RWPE2 (cell line): ENCODE measurements at places on chromosomes 1 and 21.

DNA sequence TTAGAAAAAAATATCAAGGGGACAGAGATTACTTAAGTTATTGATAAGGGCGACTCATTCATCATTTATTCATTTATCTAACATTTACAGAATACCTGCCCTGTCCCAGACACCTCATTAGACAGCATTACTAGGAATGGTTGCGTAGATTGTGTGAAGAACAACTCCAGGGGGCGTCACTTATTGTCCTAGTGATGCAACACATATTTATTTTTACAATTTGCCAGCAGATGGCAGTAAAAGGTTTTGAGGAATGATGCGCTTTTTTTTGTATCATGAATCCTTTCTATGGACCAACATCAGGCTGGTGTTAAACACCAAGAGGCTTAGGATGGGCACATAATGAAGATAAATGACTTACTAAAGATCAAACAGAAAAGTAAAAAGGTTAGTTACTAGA lies 5.5 kb downstream of the NCAM2 start:
- DNase-seq = no peak

- no peak for DNase-seq
These were observed 22.2 kb upstream of the ALG14 start for GRCh38 chr1:95094923-95095322.

DNA sequence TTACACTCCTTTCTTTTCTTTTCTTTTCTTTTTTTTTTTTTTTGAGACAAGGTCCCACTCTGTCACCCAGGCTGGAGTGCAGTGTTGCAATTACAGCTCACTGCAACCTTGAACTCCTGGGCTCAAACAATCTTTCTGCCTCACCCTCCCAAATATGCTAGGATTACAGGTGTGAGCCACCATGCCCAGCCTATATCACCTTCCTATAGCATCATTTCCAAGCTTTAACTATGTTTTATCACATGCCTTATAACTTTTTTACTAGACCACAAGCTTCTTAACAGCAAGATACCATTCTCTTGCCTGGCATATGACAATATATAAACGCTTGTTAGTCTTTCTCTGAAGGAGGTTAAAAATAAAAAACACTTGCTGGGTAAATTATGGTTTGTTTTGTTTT lies 55.3 kb upstream of the MUTYH start:
- no peak for DNase-seq

- DNase-seq = no peak
These were observed 92.6 kb upstream of the ACTRT2 start for GRCh38 chr1:2928366-2929325.

GRCh38 chr1:188343914-188344313 lies 1515.2 kb downstream of the PLA2G4A start:
- no peak for DNase-seq

GRCh38 chr1:204584699-204585372 lies 68.6 kb downstream of the MDM4 start:
- DNase-seq = no peak

DNA sequence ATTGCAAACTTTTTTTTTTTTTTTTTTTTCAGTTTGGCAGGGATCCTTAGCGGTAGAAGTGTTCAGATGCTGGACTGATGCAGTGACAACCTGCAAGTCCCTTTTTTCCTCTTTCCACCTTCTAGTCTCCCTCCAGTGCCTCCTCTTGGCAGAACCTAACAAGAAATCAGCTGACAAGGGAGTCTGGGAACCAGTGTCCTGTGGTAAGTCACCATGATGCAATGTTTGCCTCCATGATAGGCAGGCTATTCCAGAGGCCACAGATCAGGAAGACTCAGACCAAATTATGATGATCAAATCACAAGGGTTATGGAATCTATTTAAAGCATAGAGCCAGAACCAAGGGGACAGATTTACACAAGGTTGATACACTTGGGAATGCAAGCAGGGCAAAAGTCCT lies 3.0 kb upstream of the CD34 start:
- no peak for DNase-seq

- DNase-seq = no peak
These were observed 15.7 kb downstream of the S100A16 start for GRCh38 chr1:153597206-153597605.

DNA sequence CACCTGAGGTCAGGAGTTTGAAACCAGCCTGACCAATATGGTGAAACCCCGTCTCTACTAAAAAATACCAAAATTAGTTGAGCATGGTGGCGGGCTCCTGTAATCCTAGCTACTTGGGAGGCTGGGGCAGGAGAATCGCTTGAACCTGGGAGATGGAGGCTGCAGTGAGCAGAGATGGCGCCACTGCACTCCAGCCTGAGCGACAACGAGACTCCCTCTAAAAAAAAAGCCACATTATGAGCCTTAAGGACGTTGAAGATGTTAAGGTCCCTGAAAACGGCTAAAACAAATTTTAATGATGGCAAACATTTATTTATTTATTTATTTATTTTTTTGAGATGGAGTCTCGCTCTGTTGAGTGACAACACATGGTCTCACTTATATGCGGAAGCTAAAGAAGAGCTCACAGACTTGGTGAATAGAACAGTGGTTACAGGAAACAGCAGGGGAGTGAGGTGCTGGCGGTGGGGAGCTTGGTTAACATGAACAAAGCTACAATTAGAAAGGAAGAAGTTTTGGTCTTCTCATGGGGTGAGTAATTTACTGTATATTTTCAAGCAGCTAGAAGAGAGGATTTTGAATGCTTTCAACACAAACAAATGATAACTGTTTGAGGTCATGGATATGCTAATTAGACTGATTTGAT lies 47.1 kb downstream of the TCP10L start:
- DNase-seq = no peak

DNA sequence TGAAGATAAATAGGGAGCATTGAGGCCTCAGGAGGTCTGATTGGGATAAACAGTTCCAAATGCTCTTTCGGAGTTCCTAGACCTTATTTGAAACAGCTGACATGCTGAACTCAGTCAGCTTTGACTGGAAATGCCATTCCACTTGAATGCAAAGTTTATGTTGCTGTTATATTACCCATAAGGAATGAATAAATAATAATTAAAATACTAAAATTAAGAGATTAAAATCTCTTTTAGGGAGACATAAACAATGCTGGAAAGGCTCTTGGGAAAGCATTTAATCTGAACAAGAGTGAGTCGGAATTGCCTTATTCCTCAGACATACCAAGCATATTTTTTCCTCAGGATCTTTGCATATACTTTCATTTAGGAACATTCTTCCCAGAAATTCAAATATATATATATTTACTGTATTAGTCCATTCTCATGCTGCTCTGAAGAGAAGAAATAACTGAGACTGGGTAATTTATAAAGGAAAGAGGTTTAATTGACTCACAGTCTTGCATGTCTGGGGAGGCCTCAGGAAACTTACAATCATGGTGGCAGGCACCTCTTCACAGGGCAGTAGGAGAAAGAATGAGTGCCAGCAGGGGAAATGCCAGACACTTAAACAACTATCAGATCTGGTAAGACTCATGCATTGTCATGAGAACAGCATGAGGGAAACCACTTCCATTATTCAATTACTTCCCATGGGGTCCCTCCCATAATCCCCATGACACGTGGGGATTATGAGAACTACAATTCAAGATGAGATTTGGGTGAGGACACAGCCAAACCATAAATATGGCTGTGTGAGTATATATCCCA lies 318.2 kb upstream of the PLXNA2 start:
- no peak for DNase-seq

GRCh38 chr1:34166191-34166624 lies 1.2 kb upstream of the CSMD2 start:
- no peak for DNase-seq

DNA sequence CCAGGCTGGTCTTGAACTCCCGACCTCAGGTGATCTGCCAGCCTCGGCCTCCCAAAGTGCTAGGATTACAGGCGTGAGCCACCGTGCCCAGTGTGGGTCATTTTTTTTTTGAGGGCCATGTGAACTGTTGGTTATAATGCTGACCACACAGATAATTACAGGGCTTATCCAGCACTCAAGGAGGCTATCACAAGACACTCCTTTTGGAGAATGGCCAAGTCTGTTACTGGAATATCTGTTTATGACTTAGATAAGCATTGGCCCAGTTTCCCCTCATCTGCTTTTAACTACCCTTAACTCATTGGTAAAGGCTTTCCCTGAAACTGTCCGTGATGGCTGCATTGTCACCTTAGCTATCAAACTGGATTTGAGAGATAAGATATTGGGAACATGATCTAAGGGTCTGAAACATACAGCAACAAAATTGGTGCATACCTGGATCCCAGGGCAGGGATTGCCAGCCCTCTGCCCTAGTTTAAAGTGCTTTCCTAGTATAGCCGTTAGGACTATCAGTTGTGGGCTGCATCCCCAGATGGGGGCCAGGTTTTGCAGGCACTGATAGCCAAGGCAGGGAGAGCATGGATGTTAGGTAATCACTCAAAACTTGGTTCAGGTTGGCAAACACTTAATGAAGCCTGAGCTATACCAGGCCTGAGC lies 15.6 kb downstream of the SZT2 start:
- DNase-seq = no peak

- no peak for DNase-seq
These were observed 15.7 kb downstream of the ZFYVE9 start for GRCh38 chr1:52157582-52157981.

GRCh38 chr1:21517660-21518480 lies 8.6 kb downstream of the ALPL start:
- DNase-seq = no peak

GRCh38 chr21:46229133-46229922 lies 754 bp upstream of the LSS start:
- DNase-seq = peak; percentile 56

GRCh38 chr1:178916448-178917174 lies 45.7 kb upstream of the ANGPTL1 start:
- no peak for DNase-seq

GRCh38 chr1:25503551-25504426 lies 39.6 kb upstream of the LDLRAP1 start:
- no peak for DNase-seq

DNA sequence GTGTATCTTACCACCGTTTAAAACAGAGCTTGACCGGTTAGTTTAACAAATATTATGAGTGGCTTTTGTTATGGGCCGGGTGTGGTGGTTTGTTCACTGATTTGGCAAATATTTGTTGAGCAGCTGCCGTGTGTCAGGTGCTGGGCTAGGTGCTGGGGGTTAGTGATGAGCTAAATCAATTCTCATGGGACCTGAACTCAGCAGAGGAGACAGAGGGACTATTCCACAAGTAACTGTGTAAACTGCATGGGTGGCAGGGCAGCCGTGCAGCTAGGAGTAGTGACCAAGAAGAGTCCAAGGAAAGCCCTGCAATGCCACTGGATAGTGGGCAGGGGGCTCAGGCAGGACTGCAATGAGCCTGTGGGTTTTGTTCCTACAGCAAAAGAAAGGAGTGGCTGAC lies 11.2 kb upstream of the C2CD2 start:
- DNase-seq = no peak

DNA sequence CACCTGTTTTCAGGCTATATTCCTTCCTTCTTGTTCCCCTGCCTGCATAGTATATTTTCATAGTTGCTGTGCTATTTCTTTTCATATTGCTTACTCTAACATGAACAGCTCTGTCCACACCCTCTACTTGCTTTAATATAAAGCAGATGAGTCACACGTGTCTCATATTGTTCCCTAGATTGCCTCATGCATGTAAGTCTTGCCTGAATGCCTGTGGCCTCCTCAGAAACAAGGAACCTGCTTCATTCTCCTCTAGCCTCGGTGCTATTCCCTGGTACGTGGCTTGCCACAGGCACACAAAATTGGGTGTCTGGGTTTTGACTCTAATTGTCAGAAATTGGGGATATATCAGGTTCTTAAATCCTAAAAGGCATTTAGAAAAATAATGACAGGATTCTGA lies 16.5 kb upstream of the PKP1 start:
- peak; percentile 62 for DNase-seq

GRCh38 chr21:44789880-44790279 lies 11.7 kb downstream of the UBE2G2 start:
- DNase-seq = no peak

- peak; percentile 98 for DNase-seq
These were observed 15.5 kb downstream of the PI4KB start for GRCh38 chr1:151311589-151312331.

- no peak for DNase-seq
These were observed 918.2 kb upstream of the ADGRL2 start for GRCh38 chr1:80882553-80882952.

GRCh38 chr1:8540261-8540941 lies 222.5 kb downstream of the SLC45A1 start:
- no peak for DNase-seq

GRCh38 chr1:65044411-65044810 lies 78.1 kb upstream of the JAK1 start:
- no peak for DNase-seq

GRCh38 chr1:87765681-87766070 lies 437.0 kb downstream of the LMO4 start:
- DNase-seq = no peak

GRCh38 chr21:14547834-14548513 lies 1.9 kb upstream of the SAMSN1 start:
- no peak for DNase-seq

GRCh38 chr1:25450891-25451290 lies 20.2 kb downstream of the MACO1 start:
- DNase-seq = no peak

DNA sequence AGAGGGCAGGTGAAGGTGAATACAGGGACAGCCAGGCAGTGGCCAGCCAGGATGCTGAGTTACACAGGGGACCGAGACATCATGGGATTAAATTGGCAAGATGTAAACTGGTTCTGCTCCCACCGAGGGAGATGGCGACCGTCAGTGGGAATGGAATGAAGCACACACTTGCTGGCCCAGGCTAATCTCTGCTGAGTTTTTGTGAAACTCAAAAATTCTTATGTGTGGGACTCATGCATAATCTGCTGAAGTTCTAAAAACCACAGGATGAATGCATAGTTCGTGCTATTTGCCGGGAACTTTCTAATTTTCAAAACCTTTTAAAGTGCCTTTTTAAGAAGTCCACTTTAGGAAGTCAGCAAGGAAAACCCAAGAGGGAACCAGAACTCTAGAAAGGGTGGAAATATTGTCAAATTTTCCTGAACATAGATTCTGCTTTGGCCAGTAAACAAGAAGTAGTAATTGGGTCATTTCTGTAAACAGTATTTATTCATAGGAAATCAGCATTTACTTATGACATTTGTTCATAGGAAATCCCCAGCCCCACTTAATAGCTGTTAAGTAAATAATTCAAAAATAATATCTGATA lies 85.4 kb upstream of the ROR1 start:
- no peak for DNase-seq

DNA sequence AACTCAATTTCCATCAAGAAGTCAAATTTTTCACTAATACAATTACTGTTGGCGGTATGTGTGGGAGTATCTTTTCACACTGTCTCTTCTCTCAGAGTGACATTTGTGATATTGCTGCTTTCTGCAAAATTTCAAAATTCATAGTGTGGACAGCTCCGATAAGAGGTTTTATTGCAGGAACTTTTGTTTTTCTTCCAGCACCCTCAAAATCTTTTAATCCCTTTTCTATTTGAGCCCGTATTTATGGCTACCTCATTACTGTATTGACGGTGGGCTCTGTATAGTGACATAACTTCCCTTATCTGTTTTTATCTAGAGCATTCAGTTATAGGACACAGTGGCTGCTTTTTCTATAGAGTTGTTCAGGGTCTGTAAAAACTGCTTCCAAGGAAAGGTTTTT lies 794.4 kb upstream of the TMPRSS15 start:
- no peak for DNase-seq
